ENCODE measurements at places on chromosomes 13 and 19.
A peak's percentile ranks its signal among the peaks of the same experiment; 100 is the strongest.

GRCh38 chr13:94063096-94063495 is 416.4 kb downstream of the DCT start:
- DNase-seq: peak; percentile 88

DNA sequence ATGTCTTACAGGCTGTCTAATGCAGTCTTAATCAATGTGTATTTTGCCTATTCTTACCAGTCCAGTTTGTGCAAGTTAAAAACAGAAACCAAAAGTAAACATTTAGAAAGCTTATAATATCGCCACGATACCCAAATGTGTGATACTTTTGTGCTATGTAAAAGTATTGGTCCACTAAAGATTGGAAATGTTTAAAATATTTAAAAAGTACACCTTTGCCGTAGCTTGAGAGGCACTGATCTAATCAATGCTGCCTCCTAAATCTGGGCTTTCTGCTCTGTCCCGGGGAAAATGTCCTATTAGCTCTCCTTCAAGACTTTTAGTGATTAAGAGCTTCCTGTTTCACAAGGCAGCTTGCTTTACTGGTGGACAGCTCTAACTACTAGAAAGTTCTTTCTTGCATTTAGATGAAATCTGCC is 64.7 kb downstream of the DNAJC15 start:
- DNase-seq: peak; percentile 48

DNA sequence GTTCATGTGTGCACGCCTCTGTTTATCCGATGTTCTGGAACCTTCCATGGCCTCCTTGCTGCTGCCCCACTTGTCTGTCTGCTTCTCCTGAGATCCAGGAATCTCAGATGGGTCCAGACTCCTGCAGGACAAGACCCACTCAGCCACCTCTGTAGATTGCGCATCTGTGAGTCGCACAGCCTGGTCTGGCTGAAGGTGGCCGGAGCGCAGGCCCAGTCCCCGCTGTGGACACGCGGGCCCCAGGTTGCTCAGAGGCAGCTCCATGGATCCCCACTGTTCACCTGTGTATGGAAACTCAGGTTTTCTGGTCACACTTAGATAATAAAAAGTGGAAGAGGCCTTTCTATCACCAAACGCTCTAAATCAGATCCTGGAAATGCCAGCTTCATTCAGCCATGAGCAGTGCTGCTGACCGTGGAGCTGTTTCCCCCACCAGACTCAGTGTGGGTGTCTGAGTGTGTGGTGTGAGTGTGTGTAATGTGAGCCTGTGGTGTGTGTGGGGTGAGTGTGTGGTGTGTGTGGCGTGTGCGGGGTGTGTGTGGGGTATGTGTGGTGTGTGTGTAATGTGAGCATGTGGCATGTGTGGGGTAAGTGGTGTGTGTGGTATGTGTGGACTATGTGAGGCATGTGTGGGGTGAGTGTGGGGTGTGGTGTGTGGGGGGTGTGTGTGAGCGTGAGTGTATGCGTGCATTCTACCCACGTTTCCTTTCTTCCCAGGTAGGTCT is 59.5 kb downstream of the MCF2L start:
- peak; percentile 4 for DNase-seq

- DNase-seq: no peak
These were observed 993 bp downstream of the FUT6 start for GRCh38 chr19:5838353-5839064.

Measured in AG10803 (cell line).